NCI-H345 (cell line): ENCODE measurements at places on chromosomes 7 and 10.

DNA sequence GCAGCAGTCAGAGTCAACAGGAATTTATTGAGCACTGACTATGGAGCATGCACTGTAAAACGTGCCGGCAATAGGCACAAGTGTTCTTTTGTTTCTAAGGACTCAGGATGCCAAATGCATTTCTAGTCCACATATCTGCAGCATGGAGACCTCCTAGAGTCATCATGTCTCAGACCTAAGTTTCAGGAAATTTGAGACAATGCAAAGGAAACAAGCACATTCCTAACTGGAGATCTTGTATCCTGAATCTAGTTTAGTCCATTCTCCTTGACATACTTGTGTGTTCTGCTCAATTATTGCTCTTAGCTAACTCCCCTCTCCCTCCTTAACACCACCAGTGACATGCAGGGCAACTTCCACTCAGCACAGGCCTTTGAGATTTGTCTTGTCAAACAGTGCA is 173.2 kb downstream of the ZNF438 start:
- no peak for DNase-seq

GRCh38 chr7:48427671-48428070 is 256.4 kb downstream of the ABCA13 start:
- no peak for DNase-seq

- no peak for DNase-seq
Measured at GRCh38 chr10:30576641-30577040, 52.9 kb downstream of the LYZL2 start.

GRCh38 chr10:44132361-44133289 is 252.3 kb downstream of the CXCL12 start:
- DNase-seq = no peak

DNA sequence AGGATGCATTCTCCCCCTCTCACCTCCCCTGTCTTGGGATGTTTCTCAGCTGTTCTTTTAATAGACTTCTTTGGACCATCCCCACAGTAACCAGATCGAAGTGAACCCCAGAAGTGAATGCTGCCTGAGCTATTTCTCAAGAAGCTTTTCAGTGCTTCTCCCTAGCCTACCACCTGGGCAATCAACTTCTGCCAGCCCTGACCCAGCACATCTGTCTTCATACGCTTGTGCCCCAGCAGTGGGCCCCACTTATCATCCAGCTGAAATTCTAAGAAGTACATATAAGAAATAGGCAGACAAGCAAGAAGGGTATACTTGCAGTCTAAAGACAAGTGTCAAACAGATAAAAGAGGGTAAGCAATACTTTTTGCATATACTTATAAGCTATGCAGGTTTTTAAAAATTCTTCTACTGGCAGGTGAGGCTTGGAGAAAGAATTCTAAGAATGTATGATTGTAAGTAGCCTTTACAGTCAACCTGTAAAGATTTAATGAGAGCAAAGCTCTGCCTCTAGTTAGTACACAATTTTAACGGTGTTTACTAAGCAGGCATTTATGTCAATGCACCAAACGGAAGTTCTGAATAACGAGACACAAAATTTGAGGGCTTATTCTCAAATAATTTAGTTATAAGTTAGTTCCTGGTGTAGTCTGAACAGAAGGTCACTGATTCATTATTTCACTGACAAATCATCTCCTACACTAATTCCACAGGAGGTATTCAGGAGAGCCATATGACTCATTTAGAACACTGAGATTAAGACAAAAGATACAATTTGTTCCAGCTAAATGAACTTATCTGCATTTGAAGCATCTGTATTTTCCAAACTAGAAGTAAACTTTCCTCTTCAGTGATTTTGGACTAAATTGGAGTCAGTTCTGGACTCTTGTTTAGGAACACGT is 83.3 kb downstream of the RNLS start:
- DNase-seq = no peak

DNA sequence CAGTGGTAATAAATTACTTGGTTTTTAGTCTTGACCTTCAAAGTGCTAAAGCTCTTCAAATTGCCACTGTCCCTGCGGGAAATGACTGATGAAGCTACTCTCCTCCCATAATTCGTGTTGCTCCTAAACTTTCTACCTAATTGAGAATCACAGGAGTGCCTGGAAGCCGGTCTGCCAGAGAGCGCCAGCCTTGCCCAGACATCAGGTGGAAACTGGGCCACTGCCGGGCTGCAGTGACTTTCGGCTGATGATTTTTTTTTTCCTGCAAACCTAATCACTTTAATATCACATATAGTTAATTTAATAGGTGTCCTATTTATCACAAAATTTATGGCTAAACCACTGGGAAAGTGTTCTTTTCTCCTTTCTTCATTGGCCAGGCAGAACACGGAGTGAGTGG is 59.6 kb upstream of the UBE3C start:
- DNase-seq = no peak

DNA sequence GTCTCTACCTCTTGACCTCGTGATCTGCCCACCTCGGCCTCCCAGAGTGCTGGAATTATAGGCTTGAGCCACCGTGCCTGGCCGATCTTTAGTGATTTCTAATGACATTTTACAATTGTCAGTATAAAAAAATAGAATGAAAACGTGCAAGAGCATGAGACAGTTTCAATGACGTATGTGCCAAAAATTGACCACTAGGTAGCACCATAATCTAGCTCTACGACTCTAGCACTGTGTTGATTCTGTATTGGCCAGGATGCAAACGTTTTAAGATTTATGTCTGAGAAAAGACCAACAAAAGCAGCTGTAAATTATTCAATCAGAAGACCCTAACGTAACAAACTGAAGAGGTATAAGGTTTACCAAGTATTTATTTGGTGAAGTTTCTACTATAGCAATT is 25.4 kb upstream of the EXOC6 start:
- no peak for DNase-seq

- no peak for DNase-seq
Measured at GRCh38 chr10:59687657-59688056, 22.0 kb downstream of the SLC16A9 start.

DNA sequence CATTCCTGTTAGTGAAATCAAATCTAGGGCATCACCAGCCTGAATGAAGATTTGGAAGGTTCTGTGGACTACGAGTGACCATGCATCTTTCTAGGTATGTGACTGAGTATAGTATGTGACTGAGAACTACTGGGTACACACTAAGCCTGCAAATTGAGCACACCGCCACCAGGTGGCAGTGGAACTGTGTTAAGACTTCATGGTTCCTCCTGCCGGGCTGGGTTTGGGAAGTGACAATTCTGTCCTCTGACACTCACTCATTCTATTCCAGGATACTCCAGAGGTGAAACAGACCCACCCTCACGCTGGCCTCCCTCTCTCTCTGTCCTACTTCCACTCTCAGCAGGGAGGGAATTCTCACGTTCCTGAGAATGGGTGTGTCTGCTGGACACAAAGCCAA is 84.0 kb upstream of the TMEM248 start:
- DNase-seq = no peak

GRCh38 chr7:55400191-55400590 is 35.1 kb downstream of the LANCL2 start:
- no peak for DNase-seq

GRCh38 chr7:32169228-32169627 is 99.0 kb upstream of the PDE1C start:
- DNase-seq = no peak

DNA sequence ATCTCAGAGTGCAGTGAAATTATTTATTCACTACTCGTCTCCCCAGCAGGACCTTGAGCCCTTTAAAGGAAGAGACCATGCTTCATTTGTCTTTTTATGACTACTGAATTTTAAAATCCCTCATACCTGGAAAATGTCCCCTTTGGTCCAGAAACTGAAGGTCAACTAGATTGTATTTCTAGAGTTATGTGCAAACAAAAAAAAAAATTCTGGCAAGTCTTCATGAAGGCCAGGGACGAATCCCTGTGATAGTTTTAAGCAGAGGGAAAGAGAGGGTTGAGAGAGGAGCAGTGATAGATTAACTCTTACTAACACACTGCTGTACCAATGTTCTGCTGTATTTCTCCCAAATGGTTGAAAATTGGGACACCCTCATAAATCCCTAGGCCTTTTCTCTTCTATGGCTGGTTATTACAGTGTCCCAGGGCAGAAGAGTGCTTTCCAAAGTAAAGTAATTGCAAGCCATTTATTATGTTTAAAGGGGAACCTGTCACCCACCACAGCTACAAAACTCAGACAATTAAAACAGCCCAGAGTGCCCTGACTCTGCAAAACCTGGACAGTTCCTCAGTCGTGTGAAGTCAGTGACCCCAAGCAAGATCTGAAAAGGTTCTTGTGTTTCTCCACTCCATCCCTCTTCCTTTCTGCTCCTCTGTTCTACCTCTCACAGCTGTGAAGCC is 182.8 kb upstream of the AOAH start:
- DNase-seq = no peak

DNA sequence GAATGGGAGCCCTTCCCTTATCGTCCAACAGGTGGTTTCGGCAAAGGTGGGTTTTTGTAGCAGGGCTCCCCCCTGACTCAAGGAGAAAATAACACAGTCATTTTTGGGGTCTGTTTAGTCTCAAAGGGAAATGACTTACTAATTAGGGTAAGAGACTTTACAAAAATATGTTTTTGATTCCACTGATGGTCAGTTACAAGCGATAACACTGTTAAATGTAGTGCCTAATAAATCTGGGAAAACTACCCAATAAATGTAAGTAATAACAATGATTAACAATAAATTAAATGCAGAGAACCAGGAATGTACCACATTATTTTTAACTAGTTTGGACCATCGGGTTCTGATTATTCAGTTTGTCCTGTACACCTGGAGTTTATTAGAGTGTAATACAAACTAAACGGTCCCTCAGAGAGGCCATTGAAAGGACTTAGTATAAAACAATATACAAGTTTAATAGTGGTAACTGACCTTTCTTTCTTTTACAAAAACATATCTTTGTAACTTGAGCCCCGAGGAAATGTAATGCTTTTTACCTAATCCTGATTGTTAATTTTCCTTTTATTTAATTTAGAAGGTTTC is 216.2 kb upstream of the HABP2 start:
- no peak for DNase-seq

DNA sequence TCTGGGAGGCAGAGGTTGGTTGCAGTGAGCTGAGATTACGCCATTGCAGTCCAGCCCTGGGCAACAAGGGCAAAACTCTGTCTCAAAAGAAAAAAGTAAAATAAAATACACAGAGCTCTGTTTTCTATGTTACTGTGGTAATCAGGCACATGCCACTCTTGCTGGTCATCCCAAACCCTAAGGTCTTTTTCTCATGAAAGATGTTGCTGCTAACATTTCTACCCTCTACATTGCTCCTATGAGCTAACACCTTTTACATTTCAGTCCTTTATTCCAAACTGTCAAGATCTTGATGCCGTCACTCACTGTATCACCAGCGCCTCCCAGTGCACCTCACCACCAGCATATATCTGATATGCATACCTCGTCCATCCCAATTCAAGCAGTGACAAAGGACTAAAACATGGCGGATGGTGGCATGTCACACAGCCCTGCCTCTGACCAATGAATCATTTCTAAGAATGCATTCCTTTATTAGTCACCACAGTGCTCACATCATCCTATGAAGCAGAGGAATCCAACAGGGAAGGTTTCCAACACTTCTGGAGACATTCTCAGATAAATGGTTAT is 4.3 kb downstream of the DAGLB start:
- DNase-seq = no peak

DNA sequence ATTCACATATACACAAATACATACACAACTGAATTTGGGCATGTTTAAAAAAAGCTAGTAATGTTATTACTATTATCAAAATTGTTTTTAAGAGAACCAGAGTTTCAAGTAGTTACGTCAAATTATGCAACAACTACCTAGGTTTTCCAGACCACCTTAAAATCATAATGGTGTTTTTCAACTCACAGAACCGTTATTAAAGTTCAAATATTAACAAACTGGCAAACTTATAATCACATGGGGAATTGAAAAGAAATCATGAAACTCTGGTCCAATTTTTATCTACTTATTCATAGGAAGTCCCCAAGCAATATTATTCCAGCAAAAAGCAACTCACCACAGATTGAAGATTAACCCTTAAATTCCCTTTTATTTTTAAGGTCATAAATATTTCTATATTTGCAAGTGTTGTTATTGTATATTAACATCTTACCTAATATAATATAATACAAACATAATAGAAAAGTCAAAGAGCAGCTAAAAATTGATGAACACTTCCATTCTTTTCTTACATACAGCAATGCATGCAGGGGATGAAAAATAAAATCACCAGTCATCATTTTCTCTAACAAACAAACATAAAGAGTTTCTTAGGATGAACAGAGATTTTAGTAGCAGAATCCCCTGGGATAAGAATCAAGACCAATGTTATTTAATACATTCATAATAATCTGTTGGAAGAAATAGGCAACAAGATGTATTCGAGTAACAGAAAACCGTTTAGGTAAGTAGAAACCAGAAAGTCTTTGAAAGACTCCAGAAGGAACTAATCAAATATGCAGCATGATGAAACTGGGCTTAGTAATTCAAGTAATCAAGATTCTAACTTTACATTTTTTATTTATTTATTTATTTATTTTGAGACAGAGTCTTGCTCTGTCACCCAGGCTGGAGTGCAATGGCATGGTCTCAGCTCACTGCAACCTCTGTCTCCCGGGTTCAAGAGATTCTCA is 391.1 kb downstream of the PARD3 start:
- DNase-seq = no peak

GRCh38 chr10:114172776-114173602 is 1.0 kb downstream of the CCDC186 start:
- DNase-seq = no peak

DNA sequence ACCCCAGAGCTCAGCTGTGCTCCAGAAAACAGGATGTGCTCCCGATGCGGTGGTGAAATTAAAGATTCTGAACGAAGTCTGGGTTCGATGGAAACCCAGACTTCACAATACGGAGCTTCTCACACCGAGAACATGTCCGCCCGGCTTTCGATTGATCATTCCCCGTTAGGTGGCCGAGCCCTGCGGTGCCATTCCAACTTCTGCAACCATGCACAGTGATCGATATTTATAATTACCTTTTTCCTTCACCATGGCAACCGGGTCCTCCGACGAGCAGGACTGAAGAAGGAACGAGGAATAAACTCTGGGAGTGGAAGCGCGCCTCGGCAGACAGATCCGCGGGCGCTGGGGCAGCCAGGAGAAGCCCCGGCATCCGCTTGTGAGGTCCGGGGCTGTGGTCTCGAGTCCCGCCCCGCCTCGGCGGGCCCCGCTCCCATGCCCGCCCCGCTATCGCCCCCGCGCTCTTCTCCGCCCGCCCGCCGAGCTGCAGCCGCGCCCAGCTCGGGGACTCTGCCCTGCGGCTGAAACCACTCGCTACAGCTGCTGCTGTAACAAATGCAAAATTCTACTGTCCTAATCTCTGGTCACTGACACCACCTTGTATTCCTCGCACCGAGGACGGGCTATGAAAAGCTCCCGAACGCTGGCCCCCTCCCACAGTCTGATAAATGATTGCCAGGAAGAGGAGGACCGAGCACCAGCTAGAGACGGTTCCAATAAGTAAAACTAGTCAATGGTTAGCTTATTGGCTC is 26.2 kb downstream of the ABLIM1 start:
- peak; percentile 30 for DNase-seq

GRCh38 chr7:124076841-124077240 is 44.0 kb upstream of the TMEM229A start:
- no peak for DNase-seq
